CD8-positive, alpha-beta memory T cell (primary cell): ENCODE measurements at places on chromosomes 7 and 10.

DNA sequence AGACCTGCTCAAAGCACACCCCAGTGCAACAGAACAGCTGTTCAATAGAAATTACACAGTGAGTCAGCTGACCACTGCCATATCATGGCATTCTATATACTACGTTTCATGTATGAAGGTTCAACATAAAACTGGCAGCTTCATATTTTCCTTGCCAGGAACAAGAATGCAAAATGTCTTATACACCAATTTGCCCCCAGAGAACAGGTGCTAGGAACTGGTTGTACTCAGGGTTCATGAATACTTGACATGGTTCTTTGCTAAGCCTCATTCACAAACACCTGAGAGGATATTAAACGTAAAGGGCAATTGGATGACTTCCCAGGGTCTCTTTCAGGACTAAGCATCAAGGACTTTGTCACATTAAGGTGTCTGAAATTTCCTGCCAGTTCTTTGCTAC lies 6.9 kb downstream of the MYOF start:
- DNase-seq: no peak

DNA sequence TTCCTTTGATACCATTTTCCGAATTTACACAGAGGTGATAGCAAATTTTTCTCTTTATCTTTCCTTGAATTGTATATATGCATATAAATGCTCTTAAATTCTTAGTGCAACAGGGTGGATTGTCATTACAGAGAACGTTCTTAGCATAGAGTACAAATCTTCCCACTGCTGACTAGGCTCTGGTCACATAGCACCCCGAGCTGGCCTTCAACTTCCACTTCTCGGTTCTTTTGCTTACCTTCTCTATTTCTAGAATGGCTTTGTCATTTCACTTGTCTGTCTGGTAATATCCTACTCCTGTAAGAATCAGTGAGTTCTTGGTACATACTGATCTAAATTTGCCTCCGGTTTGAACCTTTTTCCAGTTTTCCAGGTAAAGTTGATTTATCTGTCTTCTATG lies 13.4 kb downstream of the ADIRF start:
- DNase-seq: no peak

DNA sequence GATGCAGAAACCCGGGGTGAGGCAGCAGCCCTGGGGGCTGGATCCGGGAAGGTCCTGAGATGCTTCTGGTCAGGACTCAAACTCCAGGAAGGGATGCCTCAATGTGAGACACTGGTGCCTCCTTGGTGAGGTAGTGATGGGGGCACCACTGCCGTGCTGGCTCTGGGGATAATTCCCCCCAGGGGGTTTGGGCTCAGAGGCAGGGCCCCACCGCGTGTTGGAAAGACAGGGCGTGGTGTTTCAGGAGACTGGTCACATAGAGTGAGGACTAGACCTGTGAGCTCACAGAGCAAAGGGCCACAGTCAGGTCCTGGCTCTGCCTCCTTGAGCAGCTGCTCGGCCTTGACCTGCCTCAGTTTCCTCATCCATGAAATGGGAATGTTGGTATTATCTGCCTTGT lies 361.9 kb downstream of the GLRX3 start:
- DNase-seq: no peak

DNA sequence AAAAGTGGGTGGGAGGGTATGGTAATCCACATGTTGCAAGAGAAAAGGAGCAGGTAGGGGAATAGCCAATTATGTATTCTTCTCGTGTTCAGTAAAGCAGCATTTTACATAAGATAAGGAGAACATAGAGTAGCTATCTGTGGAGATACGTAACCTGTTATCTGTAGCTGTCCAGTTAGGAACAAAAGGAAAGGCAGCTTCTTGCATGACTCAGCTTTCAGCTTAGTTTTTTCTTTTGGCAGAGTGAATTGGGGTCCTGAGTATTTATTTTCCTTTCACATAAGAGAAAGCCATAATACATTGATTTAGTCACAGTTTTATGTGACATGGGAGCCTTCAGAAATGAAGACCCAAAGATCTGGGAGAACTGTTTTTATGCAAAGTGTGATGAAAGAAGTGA lies 116.7 kb upstream of the IMMP2L start:
- DNase-seq: no peak

- no peak for DNase-seq
Observed at GRCh38 chr10:100357059-100357858, 10.2 kb downstream of the SCD start.

GRCh38 chr10:86289577-86289868 lies 77.1 kb downstream of the GRID1 start:
- DNase-seq: no peak

GRCh38 chr7:99997545-99998137 lies 17.8 kb upstream of the ZKSCAN1 start:
- DNase-seq: peak; percentile 86

GRCh38 chr7:17502213-17503060 lies 204.0 kb downstream of the AHR start:
- DNase-seq: no peak
